M059J (cell line): ENCODE measurements at places on chromosomes 1 and 21. TPM values are rescaled to one million over a fixed set of nuclear protein-coding genes. Genes with fewer than 3 reads are reported as not detected.

Gene ISG15
- 2,871 and 3,124 TPM in 2 replicates for total RNA-seq

Gene CSMD2
- 11.8 and 23.0 TPM in 2 replicates for total RNA-seq

Gene COL16A1
- 2.0 and 4.0 TPM in 2 replicates for total RNA-seq

Gene LIPI
- total RNA-seq: not detected in 2 replicates

Gene SMIM1
- total RNA-seq: not detected in 2 replicates

Gene TFAP2E
- total RNA-seq: not detected in 2 replicates

Gene DPYD
- total RNA-seq: 37.9 and 51.8 TPM in 2 replicates

Gene VCAM1
- total RNA-seq: 2.8 and 5.0 TPM in 2 replicates

GRCh38 chr1:213998785-213999184, 11.0 kb downstream of the PROX1 start:
- no peak for DNase-seq

- peak; percentile 93 for DNase-seq
These were observed 54.8 kb downstream of the SIPA1L2 start for GRCh38 chr1:232574889-232575762.

DNA sequence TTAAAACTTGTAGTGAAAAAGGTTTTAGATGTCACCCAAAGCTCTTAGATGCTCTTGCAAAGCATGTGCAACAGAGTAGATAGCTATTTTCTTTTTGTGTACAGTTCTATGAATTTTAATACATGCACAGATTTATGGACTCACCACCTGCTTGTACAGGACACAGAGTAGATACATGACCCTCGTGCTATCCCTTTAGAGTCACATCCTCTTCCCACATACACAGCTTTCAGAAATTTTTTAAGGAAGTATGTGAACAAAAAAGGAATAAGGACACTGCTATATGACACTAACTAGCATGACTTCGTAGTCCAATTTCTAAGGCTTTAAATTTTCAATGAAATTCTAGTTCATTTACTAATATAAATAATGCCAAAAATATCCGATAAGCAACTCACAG, 60.9 kb downstream of the ABL2 start:
- no peak for DNase-seq

DNA sequence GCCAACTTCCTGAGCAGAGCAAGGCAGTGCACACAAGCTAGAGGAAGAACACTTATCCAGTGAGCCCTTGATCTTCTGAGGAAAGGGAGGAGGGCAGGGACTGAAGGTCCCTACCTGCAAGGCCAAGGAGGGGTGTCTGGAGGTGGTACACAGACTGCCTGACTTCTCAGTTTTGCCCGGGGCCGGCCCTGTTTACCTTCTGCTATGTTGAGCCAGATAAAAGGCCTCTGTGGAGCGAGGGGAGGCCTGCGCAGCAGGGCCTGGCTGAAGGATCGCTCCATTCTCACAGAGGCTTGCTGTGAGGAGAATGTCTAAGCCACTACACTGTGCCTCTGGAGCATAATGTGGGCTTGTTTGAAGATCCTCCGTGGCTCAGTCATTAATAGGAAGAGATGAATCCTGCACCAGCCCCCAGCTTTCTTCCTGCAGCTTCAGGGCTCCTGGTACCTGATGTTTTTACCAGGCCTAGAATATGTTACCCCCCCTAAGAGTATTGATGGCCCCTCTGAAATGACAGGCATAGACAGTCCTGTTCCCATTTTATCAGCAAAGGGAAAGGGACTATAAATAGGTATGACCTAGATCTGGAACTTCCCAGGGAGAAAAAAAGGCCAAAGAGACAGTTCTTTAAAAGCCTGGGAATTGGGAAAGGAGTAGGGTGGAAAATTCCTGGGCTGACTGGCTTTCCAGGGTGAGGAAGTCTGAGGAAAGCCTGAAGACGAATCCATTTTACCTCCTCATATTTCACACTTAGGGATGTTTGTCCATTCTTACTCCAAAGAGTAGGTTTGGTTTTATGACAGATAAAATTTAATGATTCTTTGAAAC, 4.7 kb downstream of the POGK start:
- no peak for DNase-seq

DNA sequence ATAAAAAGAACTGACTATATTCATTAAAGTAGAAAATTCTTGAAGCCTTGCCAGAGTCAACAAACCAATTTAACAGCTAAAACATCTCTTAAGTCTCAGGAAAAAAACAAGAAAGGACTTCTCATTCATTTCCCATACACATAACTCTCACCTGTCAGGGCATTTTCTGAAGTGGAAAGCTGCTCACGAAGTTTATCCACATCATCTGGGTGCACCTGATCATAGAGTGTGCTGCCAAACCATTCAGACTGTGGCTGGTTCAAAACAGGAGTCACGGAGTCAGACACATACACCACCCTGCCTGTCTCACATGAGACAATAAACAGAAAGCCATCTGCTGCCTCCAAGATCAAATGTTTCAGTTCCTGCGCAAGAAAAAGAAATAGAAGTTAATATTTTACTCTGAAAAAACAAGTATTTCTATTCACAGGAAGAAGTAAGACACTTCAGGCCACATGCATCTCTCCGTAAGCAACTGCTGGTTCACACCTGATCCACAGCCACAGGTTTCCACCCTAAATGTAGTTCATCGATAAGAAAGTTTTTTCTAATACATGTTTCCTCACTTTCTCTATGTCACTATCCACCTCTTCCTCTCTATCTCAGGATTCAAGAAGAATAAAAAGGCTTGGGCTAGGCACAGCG, 28.2 kb upstream of the CTSK start:
- peak; percentile 5 for DNase-seq

DNA sequence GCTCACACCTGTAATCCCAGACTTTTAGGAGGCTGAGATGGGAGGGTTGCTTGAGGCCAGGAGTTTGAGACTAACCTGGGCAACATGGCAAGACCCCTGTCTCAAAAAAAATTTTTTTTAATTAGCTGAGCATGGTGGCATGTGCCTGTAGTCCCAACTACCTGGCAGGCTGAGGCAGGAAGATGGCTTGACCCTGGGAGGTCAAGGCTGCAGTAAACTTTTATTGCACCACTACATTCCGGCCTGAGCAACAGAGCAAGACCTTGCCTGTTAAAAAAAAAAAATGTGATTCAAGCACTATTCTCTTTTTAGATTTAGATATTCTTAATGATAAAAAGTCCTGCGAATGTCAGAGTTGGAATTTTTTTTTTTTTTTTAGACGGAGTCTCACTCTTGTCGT, 102.5 kb upstream of the L1TD1 start:
- peak; percentile 5 for DNase-seq

GRCh38 chr1:209766051-209766450, 10.2 kb downstream of the TRAF3IP3 start:
- DNase-seq: no peak

DNA sequence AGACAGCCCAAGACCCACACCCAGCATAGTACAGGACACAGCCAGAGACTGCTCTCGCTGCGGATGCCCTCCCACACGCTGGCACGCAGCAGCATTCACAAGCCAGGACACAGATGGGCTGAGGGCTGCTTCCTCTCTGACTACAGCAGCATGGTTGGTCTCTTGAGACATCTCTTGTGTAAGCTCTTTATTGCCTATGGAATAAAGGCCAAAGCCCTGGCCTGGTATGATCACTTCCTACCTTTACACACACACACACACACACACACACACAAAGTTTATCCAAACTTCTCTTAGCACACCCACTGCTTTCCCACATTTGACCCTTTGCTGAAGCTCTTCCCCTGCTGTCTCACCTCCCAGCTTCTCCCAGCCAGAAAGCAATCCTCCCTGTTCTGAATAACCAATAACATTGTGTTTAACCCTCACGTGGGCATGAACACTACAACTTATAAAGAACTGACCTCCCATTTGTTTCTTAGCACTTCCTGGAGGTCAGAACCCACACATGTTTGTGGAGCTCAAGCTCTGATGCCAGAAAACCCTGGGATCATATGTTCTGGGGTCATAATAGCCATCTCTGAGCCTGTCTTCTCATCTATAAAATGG, 1.2 kb upstream of the LUZP1 start:
- DNase-seq: no peak

DNA sequence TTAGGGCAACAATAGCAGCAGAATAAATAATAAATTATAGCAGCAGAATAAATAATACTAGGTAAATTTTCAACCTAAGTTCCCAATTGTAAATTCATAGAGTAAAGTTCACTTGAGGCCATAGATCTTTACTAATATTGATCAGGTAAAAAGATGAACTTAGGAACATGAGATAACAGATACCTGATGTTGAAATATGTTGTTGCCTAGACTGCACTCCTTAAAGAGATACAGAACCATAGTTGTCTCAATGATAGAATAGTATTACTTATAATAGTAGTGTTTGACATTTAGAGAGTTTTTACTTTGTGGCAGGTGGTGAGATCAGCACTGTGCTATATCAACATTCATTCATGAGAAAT, 378 bp upstream of the F13B start:
- DNase-seq: no peak

- peak; percentile 18 for DNase-seq
These were observed 221.4 kb upstream of the PKN2 start for GRCh38 chr1:88462488-88463261.

- DNase-seq: no peak
These were observed 8.9 kb downstream of the CAPZA1 start for GRCh38 chr1:112628516-112628915.

- no peak for DNase-seq
These were observed 1639.3 kb downstream of the MRPL39 start for GRCh38 chr21:23968008-23968407.

DNA sequence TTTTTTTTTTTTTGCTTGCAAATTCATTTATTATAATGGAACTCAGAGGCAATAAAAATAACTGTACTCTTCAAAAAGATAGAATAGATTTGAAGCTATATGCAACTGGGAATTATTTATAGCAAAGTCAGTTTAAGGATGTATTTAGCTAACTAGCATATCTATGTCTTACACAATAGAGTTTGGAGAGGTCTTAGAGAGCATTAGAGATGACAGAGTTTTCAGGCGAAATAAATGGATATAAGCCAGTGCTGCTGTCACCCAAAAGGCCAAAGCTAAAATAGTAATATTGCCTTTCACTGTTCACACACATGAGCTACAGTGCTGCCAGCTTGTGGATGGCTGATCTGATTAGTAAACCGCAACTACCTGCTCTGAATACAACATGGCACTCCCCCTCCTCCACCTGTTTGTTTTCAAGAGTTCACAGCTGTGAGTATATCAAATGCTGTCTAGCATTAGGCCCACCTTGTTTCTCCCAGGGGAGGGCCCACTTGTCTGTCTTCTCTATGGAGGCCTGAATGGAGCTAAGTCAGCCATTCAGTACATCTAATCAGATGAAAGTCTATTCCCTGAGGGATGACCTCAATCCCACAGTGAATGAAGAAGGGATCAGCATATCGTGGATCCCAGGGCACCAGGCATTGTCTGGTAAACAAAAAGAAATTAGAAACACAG, 25.2 kb upstream of the SSX2IP start:
- DNase-seq: no peak

DNA sequence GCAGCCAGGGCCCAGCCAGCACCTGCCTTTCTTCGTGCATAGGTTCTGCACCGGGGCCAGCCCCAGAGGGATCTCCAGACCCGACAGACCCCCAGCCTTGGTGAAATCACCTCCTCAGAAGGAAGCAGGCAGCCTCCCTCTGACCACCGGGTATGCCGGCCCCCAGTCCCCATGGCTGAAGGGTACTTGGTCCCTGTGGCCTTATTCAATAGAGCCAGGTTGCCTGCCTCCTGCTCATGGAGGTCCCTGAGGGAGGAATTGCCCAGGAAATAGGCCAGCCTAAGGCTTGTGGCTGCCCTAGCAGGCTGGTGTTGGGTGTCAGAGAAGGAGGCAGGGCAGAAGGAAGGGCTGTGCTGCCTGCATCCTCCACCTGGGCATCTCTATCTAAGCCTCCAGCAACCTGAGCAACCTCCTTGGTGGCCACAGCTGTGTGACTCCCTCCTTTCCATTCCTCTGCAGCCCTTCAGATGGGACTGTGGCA, 338.2 kb upstream of the VAMP3 start:
- no peak for DNase-seq

DNA sequence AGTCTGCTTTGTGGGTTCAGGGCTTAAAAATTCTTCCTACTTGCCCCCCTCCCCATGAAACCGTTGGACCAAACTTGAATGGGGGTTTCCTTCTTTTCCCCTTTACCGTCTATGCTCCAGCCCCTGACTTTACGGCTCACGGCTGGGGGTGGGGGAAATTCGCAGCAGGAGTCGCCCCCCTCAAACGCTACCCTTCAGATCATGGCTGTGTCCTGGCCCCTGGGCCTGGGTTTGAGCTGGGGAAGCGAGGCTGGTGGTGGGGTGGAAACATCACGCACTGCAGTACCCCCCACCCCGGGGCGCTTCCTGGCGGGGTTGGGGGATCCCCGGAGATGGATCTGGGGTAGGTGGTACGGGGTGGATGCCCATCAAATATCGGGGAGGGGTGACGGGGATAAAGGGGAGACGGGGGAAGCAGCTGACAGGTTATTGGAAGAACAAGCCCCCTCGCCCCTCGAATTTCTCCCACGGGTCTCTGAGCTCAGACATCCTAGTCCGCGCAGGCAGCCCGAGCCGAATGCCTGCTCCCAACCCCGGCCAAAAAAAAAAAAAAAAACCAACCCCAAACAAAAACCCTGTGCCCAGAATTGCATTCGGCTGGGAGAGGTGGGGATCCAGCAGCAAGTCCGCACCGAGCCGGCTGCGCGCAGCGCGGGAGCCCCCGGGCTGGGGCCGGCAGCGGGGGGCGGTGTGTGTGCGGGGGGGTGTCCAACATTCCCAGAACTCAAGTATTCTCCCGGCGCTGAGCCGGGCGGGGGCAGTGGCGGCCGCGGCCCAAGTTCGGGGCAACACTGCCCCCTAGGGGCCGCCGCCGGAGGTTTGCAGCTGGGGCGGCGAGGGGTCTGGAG, 59.0 kb upstream of the ACOT11 start:
- DNase-seq: peak; percentile 70

- DNase-seq: peak; percentile 78
These were observed 9.0 kb downstream of the C1orf105 start for GRCh38 chr1:172429331-172430127.

DNA sequence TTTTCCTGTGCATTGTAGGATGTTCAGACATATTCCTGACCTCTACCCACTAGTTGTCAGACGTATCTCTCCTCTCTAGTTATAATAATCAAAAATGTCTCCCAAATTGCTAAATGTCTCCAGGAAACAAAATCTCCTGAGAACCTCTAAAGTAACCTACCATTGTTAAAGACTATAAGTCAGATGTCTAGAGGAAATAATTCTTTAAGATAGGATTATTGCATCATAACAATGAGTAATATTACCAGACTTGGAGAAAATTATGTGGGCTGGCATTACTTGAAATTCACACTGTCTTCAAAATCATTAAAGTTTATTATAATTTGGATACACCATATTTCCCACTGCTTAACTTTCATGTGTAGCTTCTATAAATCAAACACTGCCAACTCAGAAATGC, 643.0 kb upstream of the ADGRL2 start:
- DNase-seq: no peak

- peak; percentile 92 for DNase-seq
These were observed 37.2 kb downstream of the PTPN14 start for GRCh38 chr1:214514032-214514818.
